ENCODE measurements at places on chromosomes 7 and 10.

- no peak for DNase-seq
These were observed 1224.2 kb upstream of the SORCS1 start for GRCh38 chr10:108388706-108389105.

DNA sequence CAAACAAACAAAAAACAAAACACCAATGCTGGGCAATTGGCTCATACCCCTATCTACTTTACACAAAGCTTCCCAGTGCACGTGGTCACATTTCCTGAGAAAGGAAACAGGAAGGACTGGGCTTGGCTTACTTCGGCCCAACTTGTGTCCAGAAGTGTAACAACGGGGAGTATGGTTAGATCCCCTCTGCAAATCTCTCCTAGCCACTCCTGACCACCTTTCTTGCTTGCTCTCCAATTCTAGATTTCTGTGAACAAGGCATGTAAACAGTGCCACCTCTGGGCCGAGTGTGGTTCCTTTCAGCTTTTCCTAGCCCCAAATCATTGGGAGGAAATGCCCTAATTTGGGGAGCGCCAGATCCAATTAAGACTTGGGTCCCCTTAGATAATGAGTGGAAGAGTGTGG lies 21.0 kb upstream of the FRAT2 start:
- no peak for DNase-seq

- DNase-seq: no peak
These were observed 2.9 kb downstream of the MNX1 start for GRCh38 chr7:157007470-157008066.

DNA sequence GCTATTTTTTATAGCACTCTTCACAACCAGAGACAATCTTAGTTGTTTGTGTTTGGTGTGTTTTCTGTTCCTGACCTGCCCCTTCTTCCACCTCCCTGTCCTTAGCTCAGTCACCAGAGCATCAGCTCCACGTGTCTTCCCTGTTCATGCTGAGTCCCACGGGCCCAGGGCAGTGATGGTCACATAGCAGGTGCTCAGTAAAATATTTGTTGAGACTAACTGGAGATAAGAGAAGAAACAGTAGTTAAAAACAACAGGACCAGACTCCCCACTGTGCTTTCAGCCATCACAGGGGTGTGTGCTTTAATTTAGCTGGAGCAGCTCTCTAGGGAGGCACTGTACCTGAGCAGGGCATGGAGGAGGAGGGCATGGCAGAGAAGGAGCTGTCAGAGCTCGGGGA lies 307.3 kb upstream of the ZNF32 start:
- no peak for DNase-seq

GRCh38 chr10:86815640-86816039 lies 59.2 kb downstream of the BMPR1A start:
- no peak for DNase-seq
